G401 (cell line): ENCODE measurements at places on chromosomes 3 and 15.

DNA sequence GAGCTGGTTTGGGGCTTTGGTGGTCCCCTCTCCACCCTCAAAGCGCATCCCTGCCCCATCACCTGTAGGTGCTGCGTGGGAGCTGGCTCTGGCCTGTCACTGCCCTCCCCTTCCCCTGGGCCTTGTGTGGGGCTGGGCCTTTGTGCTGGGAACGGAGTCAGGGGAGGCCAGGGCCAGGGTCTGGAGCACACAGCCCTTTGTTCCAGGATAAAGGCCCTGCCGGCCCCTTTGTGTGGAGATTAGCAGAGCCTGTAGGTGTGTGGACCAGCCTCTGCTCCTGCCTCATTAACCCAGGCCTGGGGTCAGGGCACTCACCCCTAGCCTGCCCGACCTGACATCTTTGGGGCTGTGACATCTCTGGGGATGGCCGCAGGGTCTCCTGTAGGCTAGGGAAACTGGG lies 8.9 kb downstream of the EPHB3 start:
- DNase-seq = no peak

- no peak for DNase-seq
Observed at GRCh38 chr3:175737646-175738572, 878.8 kb downstream of the NAALADL2 start.

DNA sequence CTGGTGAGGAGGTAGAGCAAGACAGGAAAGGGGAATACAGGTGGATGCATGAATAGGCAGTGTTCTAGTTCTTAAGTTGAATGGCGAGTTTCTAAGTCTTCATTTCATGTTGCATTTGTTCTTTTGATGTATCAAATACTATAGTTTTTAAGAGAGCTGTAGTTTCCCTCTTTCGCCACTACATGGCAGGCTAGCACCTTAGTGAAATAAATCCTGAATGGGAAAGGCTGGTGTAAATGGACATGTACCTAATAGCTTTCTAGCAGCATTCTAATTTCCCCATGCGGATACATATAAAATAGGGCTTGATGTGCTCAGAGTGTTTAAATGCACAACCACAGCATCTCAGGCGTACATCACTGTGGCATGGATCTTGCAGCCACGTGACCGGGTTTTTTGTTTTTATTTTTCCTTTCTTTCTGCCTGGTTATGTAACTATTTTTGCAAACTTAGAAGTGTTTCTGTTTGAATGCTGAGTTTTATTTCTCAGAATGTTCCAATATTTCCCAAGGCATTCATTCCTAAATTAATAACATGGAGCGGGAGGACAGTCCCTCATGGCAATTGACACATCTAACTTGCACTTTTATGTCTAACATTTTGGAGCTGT lies 23.5 kb upstream of the CLN6 start:
- DNase-seq = peak; percentile 86

- no peak for DNase-seq
Observed at GRCh38 chr15:58336161-58336560, 95.6 kb upstream of the LIPC start.

DNA sequence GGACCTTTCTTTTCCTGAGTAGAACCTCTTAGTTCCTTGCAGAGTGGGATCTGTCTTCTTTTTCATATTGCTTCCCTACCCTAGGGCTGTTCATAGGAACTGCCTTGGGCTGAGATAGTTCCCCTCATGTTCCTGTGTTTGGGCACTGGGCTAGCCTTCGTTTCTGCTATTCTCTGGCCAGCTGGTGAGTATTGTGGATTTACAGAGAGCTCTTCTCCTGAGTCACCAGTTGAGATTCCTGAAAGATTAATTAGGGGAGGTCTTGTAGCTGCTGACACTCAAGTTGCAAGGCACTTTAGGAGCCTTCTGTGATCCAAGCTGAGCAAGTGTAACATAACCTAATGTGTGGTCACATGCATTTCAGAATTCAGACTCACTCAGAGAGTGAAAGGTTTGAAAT lies 30.7 kb downstream of the CHD2 start:
- no peak for DNase-seq

- no peak for DNase-seq
Observed at GRCh38 chr15:99721104-99721778, 12.0 kb downstream of the LYSMD4 start.
